ENCODE measurements at places on chromosomes 7 and 10.
A peak's percentile ranks its signal among the peaks of the same experiment; 100 is the strongest.

DNA sequence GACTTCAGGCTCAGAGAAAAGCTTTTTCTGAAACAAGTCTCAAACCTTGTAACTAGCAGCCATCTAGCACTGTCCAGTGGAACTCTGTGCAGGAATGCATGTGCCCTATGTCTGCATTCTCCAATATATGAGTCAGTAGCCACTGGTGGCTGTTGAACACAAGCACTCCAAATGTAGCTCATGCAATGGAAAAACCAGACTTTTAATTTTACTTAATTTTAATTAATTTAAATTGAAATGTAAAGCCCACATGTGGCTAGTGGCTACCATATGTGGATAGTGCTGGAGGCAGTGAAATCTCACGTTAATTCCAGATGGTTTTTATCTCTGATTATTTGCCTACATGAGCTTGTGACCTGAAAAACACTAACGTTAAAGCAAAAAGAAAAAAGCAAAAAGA is 225.1 kb downstream of the GATA3 start:
- DNase-seq = peak; percentile 41

DNA sequence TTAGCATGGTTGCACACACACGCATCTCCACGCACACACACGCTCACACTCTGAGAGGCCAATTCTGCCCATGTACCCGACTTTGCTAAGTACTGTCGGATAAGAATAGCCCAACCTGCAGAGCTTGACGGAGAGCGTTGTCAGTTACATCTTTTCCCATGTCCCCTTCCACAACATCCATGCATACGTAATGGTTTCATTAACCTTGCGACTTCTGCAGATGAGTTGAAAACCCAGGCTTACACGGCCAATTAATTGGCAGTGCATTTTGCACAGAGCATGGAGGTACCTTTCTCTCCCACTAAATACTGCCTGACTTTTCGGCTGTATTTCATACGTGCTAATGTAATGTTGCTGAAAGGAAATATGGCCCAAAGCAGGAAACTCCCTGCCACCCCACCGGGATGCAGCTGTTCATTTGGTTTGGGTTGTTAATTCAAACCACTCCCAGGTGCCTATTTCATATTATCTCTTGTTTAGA is 291.2 kb upstream of the HABP2 start:
- DNase-seq = peak; percentile 3

DNA sequence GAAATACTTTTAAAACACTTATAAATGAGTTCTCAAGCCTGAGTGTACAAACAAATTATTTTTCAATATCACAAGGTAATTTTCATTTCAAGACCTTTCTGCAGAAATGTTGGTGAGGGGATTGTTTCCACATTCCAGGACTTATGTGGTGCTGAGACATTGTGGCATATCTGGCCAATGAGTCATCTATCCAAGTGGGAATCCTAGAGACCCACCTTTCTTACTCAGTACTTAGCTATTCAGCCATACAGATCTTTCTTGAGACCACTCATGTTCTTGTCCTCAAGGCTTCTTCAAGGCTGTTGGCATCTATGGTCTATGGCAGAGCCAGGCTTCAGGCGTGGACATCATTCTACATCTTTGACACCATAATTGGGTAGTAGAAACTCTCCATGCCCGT is 225.4 kb downstream of the DKK1 start:
- peak; percentile 85 for DNase-seq

DNA sequence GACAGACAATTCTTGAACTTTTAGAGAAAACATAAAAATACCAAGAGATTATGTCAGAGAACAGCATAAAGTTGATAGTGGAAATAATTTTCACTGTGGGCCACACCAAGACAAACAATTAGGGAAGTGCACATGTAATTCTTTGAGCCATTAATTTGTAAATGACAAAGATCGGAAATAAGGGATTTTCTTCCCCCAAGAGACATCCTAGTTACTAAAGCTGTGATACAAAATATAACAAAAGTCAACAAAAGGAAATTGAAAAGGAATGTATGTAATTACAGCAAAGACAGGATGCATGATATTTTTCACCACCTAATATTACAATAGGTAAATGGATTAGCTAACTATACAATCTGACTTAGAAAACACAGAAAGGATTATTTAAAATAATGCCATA is 12.4 kb upstream of the LRRC72 start:
- DNase-seq = no peak

GRCh38 chr7:991729-992656 is 9.0 kb downstream of the CYP2W1 start:
- DNase-seq = no peak

- DNase-seq = no peak
Measured at GRCh38 chr7:124263232-124263827, 230.5 kb upstream of the TMEM229A start.

DNA sequence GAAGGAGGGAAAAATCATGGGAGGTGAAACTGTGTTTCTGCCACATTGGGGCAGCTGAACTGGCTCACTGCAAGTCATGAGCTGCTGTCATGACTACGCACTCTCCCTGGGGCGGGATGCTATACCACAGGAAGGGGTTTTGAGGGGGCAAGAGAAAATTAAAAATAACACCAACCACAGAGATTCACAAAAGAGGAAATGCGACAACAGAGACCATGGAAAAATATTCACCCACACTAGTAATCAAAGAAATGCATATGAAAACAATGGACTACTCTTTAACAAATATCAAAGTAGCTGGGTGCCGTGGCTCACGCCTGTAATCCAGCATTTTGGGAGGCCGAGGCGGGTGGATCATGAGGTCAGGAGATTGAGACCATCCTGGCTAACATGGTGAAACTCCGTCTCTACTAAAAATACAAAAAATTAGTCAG is 65.2 kb upstream of the TM9SF3 start:
- no peak for DNase-seq

GRCh38 chr7:151542606-151543130 is 23.0 kb upstream of the RHEB start:
- no peak for DNase-seq

GRCh38 chr10:51759896-51760534 is 60.6 kb upstream of the CSTF2T start:
- no peak for DNase-seq

DNA sequence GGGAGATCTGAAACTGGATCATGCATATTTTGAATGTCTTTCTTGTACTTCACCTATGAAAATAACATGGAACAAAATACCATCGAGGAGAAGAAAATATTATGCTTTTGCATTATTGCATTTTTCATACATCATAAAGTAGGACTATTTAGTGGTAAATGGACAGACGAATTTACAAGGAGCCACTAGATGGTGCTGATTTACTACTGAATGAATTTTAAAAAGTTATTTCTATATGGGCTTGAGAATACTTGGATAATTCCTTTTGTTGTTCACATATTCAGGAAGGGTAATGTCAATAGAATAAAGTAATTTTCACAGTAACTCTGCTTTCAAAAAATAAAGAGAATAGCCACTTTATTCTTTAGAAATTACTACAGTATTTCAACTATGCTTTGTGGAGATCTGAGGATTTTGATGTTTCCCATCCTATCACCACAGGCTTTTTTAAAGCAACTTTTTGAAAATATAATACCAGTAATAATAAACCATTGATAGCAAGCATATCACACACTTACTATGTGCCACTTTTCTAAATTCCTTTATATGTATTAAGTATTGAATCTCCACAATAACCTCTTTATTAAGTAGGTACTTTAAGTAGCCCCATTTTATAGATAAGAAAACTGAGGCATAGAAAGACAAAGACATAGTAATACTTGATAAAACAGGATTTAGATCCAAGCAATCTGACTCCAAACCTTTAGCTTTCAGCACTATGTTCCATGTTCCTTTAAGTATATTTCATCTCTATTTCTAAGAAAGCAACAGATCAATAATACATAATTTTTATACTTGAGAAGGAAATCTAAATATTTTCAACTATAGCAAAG is 38.6 kb downstream of the NEBL start:
- peak; percentile 41 for DNase-seq
